ENCODE measurements at places on chromosomes 5 and 9.

- no peak for DNase-seq
Measured at GRCh38 chr5:131245312-131245711, 18.5 kb upstream of the CDC42SE2 start.

DNA sequence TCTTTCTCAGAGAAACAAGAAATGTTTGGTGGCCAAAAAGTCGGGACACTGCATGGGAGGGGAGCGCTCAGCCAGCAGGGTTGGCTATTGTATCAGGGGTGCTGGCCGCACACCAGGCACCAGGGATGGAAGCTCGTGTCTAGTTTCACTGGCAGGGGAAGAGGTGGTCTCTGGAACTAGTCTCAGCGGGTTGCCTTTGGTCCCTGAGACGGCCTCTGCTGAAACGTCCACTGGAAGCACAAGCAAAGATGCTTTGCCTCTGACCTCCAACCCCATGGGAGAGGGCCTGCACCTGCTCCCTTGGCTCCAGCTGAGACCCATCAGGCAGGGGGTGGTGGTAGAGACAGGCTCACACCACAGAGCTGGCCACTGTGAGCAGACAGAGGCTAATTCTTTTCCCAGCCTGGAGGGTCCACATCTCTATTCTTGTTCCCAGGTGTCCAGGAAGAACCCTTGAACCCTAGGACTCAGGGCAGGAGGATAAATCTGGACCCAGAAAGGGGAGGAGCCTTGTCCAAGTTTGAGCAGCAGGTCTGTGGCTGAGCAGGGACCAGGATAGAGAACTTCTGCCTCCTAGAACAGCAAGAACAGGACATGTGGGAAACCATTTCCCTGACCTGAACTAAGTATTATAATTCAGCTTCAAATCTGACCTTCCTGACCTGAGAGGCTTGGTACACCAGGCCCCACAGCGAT lies 102.6 kb downstream of the RGS3 start:
- DNase-seq = no peak

DNA sequence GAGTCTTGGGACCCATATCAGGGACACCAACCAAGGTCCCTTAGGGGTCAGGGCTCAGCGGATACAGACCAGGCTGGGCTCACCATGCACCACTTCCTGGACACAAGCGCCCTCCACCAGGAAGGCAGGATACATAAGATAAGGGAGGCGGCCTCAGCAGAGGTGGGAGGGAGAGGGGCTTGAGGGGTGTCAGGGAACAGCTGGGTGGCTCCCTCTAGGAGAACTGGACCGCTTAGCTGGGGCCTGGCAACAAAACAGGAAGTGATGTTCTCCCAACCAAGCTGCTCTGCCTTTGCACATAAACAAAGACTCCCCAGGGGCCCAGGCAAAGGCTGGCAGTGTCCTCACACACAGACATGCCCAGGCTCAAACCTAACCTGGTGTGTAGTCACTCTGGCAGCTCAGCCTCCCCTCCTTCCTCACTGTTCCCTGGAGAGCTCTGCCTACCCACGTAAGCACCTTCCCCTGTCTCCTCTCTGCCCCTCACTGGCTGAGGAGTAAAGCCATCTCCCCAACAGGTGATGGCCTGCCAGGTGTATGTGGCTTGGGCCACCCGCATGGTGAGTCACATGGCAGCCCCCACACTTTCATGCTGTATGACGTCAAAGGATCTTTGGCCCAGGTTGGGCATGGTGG lies 5.8 kb upstream of the BICD2 start:
- peak; percentile 29 for DNase-seq

GRCh38 chr9:95508242-95508967 lies 8.4 kb downstream of the PTCH1 start:
- DNase-seq = peak; percentile 29

- DNase-seq = no peak
Measured at GRCh38 chr5:74153255-74153790, 487.2 kb downstream of the ENC1 start.

DNA sequence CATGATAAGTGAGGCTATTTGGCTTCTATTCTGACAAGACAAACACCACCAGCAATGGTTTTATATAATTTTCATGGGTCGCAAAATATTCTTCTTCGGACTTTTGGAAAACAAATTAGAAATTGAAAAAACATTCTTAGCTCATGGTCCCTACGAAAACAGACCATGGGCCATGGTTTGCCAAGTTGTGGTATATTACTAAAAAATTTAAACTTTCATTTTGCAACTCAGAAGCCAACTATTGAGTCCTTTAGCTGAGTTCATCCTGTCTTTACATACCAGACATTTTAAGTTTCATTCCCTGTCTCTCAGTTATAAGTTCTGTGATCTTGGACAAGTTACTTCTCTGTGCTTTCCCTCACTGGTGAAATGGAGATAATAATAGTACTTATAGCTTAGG lies 198.1 kb downstream of the CSNK1G3 start:
- DNase-seq = no peak

GRCh38 chr9:122379340-122379739 lies 8.5 kb downstream of the PTGS1 start:
- no peak for DNase-seq

GRCh38 chr5:40781843-40782409 lies 16.2 kb downstream of the PRKAA1 start:
- DNase-seq = no peak

Measured in CD4-positive, alpha-beta T cell treated with Interleukin-6 for 4 hours (primary cell).